ENCODE measurements at places on chromosomes 16 and 17. TPM values are rescaled to one million over a fixed set of nuclear protein-coding genes. Genes with fewer than 3 reads are reported as not detected.

GRCh38 chr17:21186399-21187187 lies 27.4 kb downstream of the TMEM11 start:
- H3K36me3 ChIP-seq: peaks cover 30% of the 10 kb centered on the region
- no peak for DNase-seq
- H3K4me1 ChIP-seq: peaks cover 5% of the 10 kb centered on the region
- H3K27me3 ChIP-seq: no peaks in the 10 kb centered on the region
- no peak overlapping the region for H3K27ac ChIP-seq

DNA sequence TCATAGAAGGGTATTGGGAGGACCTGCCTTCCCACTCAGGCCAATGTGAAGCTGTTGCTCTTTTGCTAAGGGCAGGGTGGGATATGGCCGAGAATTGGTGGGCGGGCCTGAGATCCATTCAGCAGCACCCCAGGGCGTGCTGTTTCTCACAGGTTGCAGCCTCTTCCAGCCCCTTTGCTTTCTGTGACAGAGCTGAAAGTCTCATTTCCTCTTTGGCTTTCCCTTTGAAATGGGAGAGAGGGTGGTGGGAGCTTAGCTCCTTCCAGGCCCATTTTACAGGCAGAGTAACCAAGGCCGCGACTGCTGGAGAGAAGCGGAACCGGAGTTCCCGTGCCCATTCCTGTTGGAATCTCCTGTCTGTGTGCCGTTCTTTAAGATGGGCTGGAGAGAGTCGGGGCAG lies 183.0 kb downstream of the RAB11FIP4 start:
- H3K27ac ChIP-seq: no peak overlapping the region
- no peaks in the 10 kb centered on the region for H3K4me1 ChIP-seq
- no peak overlapping the region for H3K4me3 ChIP-seq
- DNase-seq: no peak
- no peaks in the 10 kb centered on the region for H3K36me3 ChIP-seq

DNA sequence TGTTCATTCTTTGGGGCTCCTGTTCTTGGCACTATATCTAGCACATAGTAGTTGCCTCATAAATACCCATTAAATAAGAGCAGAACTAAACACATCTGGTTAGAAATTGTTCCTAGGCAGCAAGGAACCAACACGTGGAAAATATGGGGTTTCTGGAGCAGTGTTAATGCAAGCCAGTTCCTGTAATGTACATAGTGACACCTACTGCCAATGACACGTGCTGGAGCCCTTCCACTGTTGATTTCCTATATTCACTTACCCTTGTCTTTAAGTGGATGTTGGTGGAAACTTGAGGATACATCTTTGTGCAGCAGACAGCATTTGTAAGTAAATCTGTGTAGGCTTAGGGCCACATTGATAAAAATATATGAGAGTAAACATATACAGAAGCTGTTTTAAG lies 1.6 kb upstream of the IRF8 start:
- H3K4me3 ChIP-seq: peak overlapping the region; percentile 61
- peaks cover 22% of the 10 kb centered on the region for H3K36me3 ChIP-seq
- H3K27me3 ChIP-seq: peaks cover 32% of the 10 kb centered on the region
- DNase-seq: no peak
- H3K4me1 ChIP-seq: peaks cover 34% of the 10 kb centered on the region
- no peak overlapping the region for H3K27ac ChIP-seq

Gene NOB1
- 106 TPM for total RNA-seq

DNA sequence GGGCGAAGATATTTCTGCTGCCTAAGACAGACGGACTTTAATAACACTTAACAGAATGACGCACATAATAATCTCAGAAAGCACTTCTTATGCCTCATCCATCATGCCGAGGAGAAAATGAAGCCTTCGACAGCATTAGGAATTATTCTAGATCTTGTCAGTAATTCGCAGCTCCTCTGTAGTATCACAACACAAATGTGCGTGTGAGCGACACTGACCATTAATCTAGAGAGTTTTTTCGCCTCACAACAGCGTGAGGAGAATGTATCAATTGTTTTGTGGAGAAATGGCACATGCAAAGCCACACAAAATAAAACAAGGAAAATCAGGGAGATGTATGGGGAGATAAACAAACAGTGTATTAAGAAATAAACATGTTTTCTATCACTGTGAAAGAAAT lies 410.2 kb upstream of the PSMD7 start:
- H3K27me3 ChIP-seq: peaks cover 16% of the 10 kb centered on the region
- H3K36me3 ChIP-seq: no peaks in the 10 kb centered on the region
- H3K4me3 ChIP-seq: no peak overlapping the region
- DNase-seq: no peak
- H3K4me1 ChIP-seq: peaks cover 9% of the 10 kb centered on the region

- H3K4me3 ChIP-seq: peak overlapping the region; percentile 33
- H3K27me3 ChIP-seq: no peaks in the 10 kb centered on the region
- peak overlapping the region; percentile 50 for H3K27ac ChIP-seq
- peaks cover 6% of the 10 kb centered on the region for H3K36me3 ChIP-seq
- no peak for DNase-seq
- peaks cover 21% of the 10 kb centered on the region for H3K4me1 ChIP-seq
Measured at GRCh38 chr17:78019367-78019975, 61.0 kb downstream of the TNRC6C start.

DNA sequence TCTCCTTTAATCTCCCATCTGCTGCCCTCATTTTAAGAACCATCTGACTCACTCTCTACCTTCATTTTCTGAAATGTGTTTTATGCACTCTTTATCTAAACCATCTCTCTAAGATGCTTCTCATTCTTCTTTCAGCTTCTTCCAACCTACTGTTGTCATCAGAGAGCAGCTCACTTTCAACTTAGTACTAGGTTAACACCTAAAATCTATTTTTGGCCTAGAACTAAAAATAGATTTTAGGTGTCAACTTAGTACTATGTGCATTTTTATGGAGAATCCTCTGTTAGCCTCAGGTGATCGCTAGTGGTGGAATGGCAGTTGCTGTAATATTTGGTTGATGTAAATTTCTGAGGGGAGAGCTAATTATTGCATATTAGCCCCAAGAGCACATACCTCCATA lies 277.1 kb downstream of the KCNJ2 start:
- no peak overlapping the region for H3K27ac ChIP-seq
- H3K4me1 ChIP-seq: no peaks in the 10 kb centered on the region
- no peak overlapping the region for H3K4me3 ChIP-seq

DNA sequence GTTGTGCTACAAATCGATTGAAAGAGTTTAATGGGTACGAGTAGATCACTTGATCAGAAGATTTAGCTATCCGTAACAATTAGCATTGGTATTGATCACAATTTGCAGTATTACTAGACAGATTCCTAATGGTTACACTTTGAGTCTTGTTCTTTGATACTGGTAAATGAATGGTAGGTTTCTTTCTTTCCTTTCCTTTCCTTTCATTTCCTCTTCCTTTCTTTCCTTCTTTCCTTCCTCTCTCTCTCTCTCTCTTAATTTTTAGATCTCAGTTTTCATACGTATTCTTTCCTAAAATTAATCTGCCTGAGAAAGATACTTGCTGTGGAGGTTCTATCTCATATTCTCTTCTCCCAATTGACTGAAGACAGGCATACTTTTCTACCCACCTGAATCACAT lies 17.9 kb downstream of the CPD start:
- H3K27me3 ChIP-seq: no peaks in the 10 kb centered on the region
- H3K36me3 ChIP-seq: peaks cover 8% of the 10 kb centered on the region
- peaks cover 4% of the 10 kb centered on the region for H3K4me1 ChIP-seq
- DNase-seq: no peak

GRCh38 chr16:77617996-77618395 lies 104.3 kb upstream of the NUDT7 start:
- no peaks in the 10 kb centered on the region for H3K27me3 ChIP-seq
- H3K27ac ChIP-seq: no peak overlapping the region
- no peak for DNase-seq
- H3K4me1 ChIP-seq: no peaks in the 10 kb centered on the region

Gene UTS2R
- 0.18 TPM for total RNA-seq

DNA sequence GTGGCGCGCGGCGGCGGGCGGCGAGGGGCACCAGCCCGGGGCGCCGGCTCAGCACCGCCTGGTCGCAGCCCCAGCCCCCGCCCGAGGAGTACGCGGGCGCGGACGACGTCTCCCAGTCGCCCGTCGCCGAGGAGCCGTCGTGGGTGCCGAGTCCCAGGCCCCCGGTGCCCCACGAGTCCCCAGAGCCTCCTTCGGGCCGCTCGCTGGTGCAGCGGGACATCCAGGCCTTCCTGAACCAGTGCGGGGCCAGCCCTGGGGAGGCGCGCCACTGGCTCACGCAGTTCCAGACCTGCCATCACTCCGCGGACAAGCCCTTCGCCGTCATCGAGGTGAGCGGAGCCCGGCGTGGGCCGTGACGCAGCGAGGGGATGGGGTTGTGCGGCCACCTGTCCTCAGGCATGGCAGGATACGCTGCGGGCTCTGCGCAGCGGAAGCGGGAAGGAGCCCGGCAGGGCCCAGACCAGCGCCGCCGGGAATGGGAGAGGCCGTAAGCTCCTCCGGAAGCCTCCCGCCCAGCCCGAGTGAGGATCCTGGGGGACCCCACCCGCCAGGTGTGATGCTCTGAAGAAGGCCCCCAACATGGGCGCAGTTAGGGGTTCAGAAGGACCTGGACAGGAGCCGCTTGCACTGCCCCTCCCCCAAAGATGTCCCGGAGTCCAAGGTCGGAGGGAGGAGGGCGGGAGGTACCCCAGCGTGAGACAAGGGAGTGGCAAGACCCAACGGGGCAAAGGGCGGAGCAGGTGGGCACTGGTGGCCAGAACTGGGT lies 522 bp downstream of the NAGS start:
- H3K27ac ChIP-seq: no peak overlapping the region
- peaks cover 13% of the 10 kb centered on the region for H3K36me3 ChIP-seq
- H3K27me3 ChIP-seq: peaks cover 24% of the 10 kb centered on the region
- H3K4me3 ChIP-seq: no peak overlapping the region
- DNase-seq: no peak

- no peak for DNase-seq
- H3K4me1 ChIP-seq: peaks cover 25% of the 10 kb centered on the region
- H3K4me3 ChIP-seq: no peak overlapping the region
- H3K36me3 ChIP-seq: no peaks in the 10 kb centered on the region
Measured at GRCh38 chr17:17410357-17410756, 66.4 kb upstream of the MED9 start.

- DNase-seq: no peak
- no peak overlapping the region for H3K4me3 ChIP-seq
- peak overlapping the region; percentile 82 for H3K27ac ChIP-seq
Measured at GRCh38 chr17:74547264-74547663, 1.3 kb upstream of the CD300C start.

Gene CTRB2
- total RNA-seq: not detected

DNA sequence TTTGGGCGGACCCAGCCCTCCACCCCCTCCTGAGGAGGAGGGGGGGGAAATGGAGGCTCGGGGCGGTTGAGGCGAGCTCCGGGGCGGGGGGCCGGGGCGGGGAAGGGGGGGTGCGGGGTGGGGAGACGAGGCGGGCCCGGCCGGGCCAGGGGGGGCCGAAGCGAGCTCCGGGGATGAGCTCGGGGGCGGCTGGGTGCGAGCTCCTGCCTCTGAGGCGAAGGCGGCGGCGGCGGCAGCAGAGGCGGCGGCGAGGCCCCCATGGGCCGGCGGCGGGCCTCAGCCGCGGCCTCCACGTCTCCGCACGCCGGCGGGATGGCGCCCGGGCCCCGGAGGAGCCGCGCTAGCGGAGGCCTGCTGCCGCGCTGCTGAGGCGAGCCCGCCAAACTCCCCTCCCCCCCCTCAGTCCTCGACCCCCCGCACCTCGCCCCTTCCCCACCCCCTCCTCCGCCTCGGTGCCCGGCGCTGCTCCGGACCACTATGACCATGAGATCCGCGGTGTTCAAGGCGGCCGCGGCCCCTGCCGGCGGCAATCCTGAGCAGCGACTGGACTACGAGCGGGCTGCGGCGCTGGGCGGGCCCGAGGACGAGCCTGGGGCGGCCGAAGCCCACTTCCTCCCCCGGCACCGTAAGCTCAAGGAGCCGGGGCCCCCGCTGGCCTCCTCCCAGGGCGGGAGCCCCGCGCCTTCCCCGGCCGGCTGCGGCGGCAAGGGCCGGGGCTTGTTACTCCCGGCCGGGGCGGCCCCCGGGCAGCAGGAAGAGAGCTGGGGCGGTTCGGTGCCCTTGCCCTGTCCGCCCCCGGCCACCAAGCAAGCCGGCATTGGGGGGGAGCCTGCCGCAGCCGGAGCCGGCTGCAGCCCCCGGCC lies 596 bp downstream of the MSL1 start:
- H3K27me3 ChIP-seq: no peaks in the 10 kb centered on the region
- peak overlapping the region; percentile 56 for H3K4me3 ChIP-seq
- peaks cover 34% of the 10 kb centered on the region for H3K4me1 ChIP-seq
- DNase-seq: no peak
